Mucosa of gallbladder (tissue), 1 donor: ENCODE measurements at places on chromosomes 12 and 14. TPM values are rescaled to one million over a fixed set of nuclear protein-coding genes. Genes with fewer than 3 reads are reported as not detected.

KRT72 gene
- not detected for total RNA-seq

RPL10L gene
- total RNA-seq, result not detected

TAS2R42 gene
- not detected for total RNA-seq

MTERF2 gene
- 24.8 TPM for total RNA-seq

LETMD1 gene
- total RNA-seq, result 64.0 TPM

B4GALNT1 gene
- total RNA-seq, result 1.3 TPM

MYF6 gene
- total RNA-seq, result not detected
